ENCODE measurements at places on chromosomes 1 and 21. TPM values are rescaled to one million over a fixed set of nuclear protein-coding genes. Genes with fewer than 3 reads are reported as not detected.

The FAM163A gene
- not detected for total RNA-seq

The LAX1 gene
- total RNA-seq, result not detected

The KRTAP11-1 gene
- total RNA-seq, result not detected

The OPRD1 gene
- 0.79 TPM for total RNA-seq

DNA sequence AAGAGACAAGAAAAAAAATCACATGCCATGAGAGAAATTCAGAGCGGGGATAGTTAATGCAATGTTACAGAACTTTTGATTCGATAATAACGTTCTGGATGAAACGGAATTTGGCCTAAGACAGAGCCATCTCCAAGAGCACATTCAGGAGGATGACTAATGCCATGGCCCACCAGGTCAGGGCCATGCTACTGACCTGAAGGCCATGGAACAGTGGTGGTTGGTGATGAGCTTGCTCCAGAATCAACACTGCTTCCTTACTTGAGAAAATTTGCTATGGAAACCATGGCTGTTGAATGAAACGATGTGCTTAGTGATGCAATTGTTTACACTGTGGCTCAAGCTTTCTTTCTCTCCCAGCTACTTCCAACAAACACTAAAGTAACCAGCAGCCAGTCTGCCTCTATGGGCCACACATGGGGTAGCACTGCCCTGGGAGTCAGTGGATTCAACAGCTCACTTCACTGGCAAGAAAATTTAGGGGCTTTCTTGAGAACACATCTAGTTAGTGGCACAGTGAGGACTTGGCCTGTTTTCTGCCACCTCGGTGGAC, 299.1 kb downstream of the PCP4 start:
- no peaks in the 10 kb centered on the region for H3K36me3 ChIP-seq
- no peak overlapping the region for H3K4me3 ChIP-seq
- H3K27ac ChIP-seq, result peak overlapping the region; percentile 60
- peaks cover 13% of the 10 kb centered on the region for H3K4me1 ChIP-seq
- peak; percentile 62 for DNase-seq

DNA sequence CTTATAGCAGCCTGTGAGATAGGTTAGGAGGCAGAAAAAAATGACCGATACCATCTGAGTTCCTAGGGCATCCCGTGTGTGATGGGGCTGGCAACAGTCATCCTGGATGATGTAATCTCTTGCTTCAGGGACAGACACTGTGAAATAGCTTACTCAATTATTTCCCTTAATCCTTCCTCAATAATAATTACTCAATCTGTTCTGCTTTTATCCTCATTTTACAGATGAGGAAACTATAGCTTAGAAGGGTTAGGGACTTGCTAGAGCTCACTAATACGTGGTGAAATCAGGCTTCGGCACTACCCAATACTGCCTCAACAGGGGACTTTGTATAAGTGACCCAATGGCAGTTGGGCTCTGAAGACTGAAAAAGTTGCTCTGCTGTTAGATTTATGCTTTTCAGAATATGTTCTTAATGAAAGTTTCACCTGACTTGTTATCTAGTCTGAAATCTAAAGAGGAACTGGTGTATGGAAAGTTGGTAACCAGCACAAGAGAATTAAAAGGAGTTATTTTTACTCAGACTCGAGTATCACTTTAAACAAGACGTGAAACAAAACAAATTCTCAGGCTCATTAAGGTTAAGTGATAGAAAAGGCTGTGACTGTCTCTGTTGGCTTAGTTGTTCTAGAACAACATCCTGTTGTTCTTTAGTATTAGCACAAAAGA, 14.4 kb downstream of the CD55 start:
- H3K27ac ChIP-seq, result no peak overlapping the region
- H3K36me3 ChIP-seq, result peaks cover 10% of the 10 kb centered on the region
- no peak overlapping the region for H3K4me3 ChIP-seq
- no peak for DNase-seq
- no peaks in the 10 kb centered on the region for H3K4me1 ChIP-seq
- no peaks in the 10 kb centered on the region for H3K27me3 ChIP-seq

GRCh38 chr1:54331843-54332463, 74.2 kb downstream of the SSBP3 start:
- no peaks in the 10 kb centered on the region for H3K27me3 ChIP-seq
- no peaks in the 10 kb centered on the region for H3K36me3 ChIP-seq
- DNase-seq, result no peak
- H3K4me3 ChIP-seq, result no peak overlapping the region
- no peak overlapping the region for H3K27ac ChIP-seq

DNA sequence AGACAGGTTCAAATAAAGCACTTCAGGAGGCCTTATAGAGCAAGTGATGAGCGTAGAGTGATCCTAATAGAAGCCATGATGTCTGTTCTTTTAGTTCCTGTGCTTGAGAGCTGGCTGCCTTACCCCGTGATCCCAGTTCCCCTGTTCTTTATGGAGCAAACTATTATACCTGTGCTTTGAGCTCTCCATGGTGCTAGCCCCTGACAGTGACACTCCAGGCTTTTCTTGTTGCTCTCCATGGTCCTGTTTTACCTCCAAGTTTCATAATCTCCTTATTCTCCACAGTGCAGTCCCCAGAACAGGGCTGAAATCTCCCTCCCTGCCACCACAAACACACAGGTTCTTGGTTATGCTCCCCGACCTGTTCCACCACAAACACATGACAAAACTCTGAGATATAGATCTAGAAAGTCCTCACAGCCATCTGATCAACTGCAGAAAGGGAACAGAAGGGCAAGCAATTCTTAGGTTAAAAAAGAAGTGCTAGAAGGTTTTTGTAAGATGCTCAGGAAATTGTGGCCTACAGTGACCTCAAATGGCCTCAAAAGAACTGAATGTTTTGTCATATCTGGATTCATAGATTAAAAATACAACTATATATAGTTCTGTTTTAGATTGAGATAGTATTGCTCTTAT, 6.0 kb downstream of the CADM3 start:
- no peak overlapping the region for H3K4me3 ChIP-seq
- peak; percentile 59 for DNase-seq
- H3K4me1 ChIP-seq, result no peaks in the 10 kb centered on the region
- no peak overlapping the region for H3K27ac ChIP-seq
- H3K36me3 ChIP-seq, result no peaks in the 10 kb centered on the region
- H3K27me3 ChIP-seq, result peaks cover 11% of the 10 kb centered on the region

GRCh38 chr1:8276173-8276914, 41.6 kb upstream of the SLC45A1 start:
- H3K4me1 ChIP-seq, result no peaks in the 10 kb centered on the region
- H3K27ac ChIP-seq, result no peak overlapping the region
- no peak for DNase-seq
- peaks cover 2% of the 10 kb centered on the region for H3K27me3 ChIP-seq
- H3K4me3 ChIP-seq, result no peak overlapping the region

DNA sequence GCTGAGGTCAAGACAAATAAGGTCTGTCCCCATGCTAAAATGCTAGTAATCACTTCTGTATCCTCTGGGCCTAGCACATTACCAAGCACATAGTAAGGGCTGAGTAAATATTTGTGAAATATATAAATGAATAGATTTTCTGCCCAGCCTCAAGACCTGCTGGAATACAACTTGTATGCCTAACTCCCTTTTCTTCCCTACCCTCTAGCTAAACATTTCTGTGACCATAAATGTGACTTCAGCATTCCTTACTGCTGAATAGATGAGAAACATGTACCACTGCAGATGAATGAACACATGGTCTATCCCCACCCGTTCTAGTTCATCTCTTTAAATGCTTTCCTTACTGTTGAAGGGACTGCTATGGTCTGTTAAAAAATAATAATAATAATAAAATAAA, 209.0 kb upstream of the HOOK1 start:
- H3K27ac ChIP-seq, result no peak overlapping the region
- no peaks in the 10 kb centered on the region for H3K27me3 ChIP-seq
- no peaks in the 10 kb centered on the region for H3K4me1 ChIP-seq
- no peak overlapping the region for H3K4me3 ChIP-seq
- no peaks in the 10 kb centered on the region for H3K36me3 ChIP-seq
- DNase-seq, result peak; percentile 46

- no peak for DNase-seq
- no peak overlapping the region for H3K4me3 ChIP-seq
These were observed 7.7 kb downstream of the ARMH1 start for GRCh38 chr1:44681905-44682882.

Measured in astrocyte (in vitro differentiated cells and primary cell).